Sigmoid colon (tissue), 7 donors: ENCODE measurements at places on chromosomes 6 and 20. TPM values are rescaled to one million over a fixed set of nuclear protein-coding genes. Genes with fewer than 3 reads are reported as not detected.

DNA sequence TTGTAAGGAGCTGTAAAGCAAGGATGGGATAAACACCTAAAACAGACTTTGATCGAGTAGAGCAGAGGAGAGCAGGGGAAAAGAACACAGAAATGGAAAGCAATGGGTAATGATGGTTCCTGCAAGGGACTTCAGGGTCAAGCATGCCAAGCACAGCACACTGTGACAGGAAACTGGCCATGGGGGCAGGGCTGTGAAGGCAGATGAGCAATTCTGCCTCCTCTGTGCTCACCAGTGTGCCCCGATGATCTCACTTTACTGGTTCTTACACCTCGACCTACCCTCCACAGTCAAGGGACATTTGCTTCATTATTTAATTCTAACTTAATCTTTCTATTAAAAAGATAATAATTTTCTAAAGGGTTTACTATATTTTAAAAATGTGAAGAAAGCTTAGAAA lies 21.6 kb upstream of the MYB start:
- no peaks in the 10 kb centered on the region for H3K4me1 ChIP-seq
- H3K36me3 ChIP-seq: no peaks in the 10 kb centered on the region
- H3K27ac ChIP-seq: no peak overlapping the region
- H3K27me3 ChIP-seq: no peaks in the 10 kb centered on the region
- H3K4me3 ChIP-seq: no peak overlapping the region

DNA sequence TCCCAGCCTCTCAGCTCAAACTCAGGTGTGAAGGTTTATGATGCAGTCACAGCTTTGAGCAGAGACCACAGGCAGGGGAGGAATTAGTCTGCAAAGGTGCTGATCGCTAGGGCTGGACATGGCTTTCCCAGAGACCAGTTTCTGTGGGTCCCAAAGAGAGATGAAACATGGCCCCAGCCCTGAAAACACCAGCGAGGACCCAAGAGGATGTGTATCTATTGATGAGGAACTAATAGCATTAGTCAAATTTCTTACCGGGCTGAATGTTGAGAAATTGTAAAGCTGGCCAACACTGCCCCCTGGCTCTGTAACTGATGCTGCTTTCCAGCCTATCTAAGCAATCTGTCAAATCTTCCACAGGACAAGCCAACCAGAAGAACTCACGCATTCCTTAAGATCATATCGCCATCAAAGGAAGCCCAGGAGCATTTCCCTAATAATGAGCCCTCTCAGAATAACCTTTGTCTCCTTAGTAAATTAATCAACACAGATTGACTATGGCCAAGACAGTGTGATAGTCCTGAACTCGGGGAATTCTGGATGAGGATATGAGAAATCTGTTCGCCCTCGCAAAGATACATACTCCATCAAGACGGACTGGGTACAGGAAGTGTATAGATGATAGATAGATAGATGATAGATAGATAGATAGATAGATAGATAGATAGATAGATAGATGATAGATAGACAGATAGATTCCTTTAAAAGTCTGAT lies 7.8 kb upstream of the ACSS1 start:
- H3K27me3 ChIP-seq: peaks cover 9% of the 10 kb centered on the region
- no peak overlapping the region for H3K4me3 ChIP-seq
- peaks cover 7% of the 10 kb centered on the region for H3K4me1 ChIP-seq
- H3K27ac ChIP-seq: no peak overlapping the region
- DNase-seq: peak; percentile 81

DNA sequence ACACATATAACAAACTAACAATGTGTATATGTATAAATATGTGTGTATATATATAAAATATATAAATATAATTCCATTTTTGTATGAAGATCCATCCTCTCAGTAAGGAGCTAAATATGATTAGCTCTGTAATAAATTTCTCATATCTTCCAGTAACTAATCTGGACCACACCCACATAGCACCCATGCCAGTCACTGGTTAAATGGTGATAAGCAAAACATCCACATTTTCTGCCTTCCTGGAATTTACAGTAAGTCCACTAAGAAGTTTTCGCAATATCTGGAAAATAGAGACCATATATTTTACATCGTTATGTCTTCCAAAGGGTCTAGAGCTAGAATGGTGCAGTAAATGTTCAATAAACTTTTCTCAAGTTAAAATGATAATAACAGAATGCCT lies 151.5 kb upstream of the STMND1 start:
- H3K27ac ChIP-seq: no peak overlapping the region
- no peaks in the 10 kb centered on the region for H3K36me3 ChIP-seq
- no peak overlapping the region for H3K4me3 ChIP-seq
- H3K4me1 ChIP-seq: peaks cover 17% of the 10 kb centered on the region

DNA sequence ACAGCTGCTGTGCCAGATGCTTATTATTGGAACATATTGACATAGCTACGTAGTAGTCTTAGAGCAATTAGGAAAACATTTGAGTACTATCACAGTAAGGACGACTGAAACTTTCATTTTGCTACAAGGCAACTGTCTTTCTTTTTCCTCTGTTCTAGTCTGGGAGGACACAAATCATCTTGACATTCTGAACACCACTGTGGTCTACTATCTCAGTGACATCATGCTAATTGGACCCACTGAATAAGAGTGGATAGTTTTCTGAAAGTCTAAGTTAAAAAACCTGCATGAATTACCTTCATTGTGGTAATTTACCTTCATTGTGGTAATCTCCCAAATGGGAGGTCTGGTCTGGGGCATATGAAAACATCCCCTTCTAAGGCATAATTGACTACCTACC lies 163.3 kb upstream of the MOCS1 start:
- no peak overlapping the region for H3K27ac ChIP-seq
- DNase-seq: no peak
- no peaks in the 10 kb centered on the region for H3K27me3 ChIP-seq
- H3K36me3 ChIP-seq: no peaks in the 10 kb centered on the region

GRCh38 chr6:111769365-111770152 lies 103.7 kb downstream of the FYN start:
- no peaks in the 10 kb centered on the region for H3K27me3 ChIP-seq
- no peak overlapping the region for H3K4me3 ChIP-seq
- no peaks in the 10 kb centered on the region for H3K36me3 ChIP-seq
- H3K4me1 ChIP-seq: peaks cover 28% of the 10 kb centered on the region
- H3K27ac ChIP-seq: no peak overlapping the region

- H3K4me3 ChIP-seq: no peak overlapping the region
- H3K4me1 ChIP-seq: peaks cover 6% of the 10 kb centered on the region
- no peak overlapping the region for H3K27ac ChIP-seq
- H3K27me3 ChIP-seq: no peaks in the 10 kb centered on the region
- no peak for DNase-seq
Observed at GRCh38 chr6:39515006-39515405, 192.5 kb upstream of the KCNK16 start.

DNA sequence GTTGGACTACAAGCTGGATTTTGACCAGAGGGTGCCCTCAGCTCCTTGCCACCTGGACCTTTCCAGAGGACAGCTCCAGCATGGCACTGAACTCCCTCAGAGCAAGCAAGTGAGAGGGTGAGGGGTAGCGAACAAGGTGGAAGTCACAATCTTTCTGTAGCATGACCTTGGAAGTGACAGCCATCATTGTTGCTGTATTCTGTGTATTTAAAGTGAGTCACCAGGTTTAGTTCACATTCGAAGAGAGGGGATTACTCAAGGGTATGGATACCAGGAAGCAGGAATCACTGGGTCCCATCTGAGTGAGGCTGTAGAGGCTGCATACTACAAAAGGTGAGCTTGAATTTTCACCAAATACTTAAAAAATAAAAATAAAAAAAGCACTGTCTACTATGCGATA lies 280.0 kb upstream of the SPTLC3 start:
- H3K36me3 ChIP-seq: no peaks in the 10 kb centered on the region
- H3K27me3 ChIP-seq: no peaks in the 10 kb centered on the region
- H3K4me3 ChIP-seq: no peak overlapping the region
- DNase-seq: no peak

DNA sequence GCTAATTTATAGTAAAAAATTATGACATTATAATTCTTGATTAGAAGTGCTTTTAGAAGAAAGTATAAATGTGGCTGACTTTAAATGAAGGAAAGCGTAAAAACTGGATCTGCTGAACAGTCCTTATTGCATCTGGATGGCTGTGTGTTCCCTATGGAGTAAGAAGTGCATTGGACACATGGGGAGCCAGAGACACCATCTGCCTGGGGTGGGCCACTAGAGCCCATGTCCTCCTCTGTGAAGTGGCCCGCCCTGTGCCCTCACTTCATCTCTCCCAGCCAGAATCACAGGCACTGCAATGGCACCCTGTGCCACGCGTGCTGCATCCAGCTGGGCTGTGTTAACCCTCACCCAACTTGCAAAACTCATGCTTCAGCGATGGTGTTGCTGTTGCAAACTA lies 13.2 kb upstream of the SFT2D1 start:
- no peaks in the 10 kb centered on the region for H3K27me3 ChIP-seq
- DNase-seq: no peak
- no peak overlapping the region for H3K27ac ChIP-seq
- no peak overlapping the region for H3K4me3 ChIP-seq
- no peaks in the 10 kb centered on the region for H3K36me3 ChIP-seq
- no peaks in the 10 kb centered on the region for H3K4me1 ChIP-seq

- H3K4me1 ChIP-seq: peaks cover 79% of the 10 kb centered on the region
- H3K27ac ChIP-seq: peak overlapping the region; percentile 87
Observed at GRCh38 chr6:110332281-110332680, 25.9 kb downstream of the METTL24 start.

DNA sequence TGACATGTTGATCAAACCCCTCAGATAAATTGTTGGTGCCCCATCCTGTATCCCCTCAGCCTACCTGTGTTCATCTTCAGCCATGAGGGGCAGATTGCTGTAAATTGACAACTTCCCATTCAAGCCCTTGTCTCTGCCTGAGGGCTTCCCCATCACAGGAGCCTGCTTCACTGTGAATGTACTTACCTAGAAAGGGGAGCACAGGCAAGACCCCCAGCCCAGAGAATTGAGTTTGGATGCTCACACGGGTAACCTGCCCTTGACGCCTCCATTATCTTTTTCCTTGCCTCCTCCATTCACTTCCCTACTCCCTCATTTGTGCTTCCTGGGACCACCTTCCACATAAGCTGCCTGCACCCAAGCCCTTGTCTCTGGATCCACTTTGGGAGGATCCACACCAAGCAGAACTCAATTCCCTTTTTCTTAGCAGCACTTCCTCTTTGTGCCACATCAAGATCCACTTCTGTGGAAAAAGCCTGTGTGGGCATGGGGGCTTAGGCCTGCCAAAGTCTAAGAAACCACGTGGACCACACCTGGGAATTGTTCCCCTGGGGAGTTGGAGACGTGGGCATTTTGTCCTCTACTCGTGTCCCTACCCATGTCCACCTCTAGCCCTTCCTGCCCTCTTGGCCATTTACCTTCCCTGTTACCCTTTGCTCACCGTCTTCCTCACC lies 103.4 kb upstream of the FOXA2 start:
- H3K4me1 ChIP-seq: peaks cover 4% of the 10 kb centered on the region
- H3K36me3 ChIP-seq: no peaks in the 10 kb centered on the region
- no peak for DNase-seq
- no peak overlapping the region for H3K4me3 ChIP-seq
- no peak overlapping the region for H3K27ac ChIP-seq

DNA sequence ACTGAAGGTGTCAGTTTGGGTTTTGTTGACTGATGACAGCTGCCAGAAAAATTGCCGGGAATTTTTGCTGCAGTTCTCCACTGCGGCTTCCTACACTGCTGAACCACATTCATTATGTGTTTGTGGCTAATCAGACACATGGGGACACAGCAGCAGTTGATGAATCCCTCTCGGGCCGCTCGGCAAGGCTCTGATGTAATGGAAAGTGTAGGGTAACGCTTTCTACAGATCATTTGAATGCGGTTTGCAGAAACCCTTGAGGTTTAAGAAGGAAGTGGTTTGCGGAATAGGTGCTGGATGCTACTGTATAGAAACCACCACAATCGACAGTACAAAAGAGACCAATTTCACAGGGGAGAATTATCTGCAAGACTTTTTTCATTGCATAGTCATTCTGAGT lies 138.7 kb upstream of the SASH1 start:
- no peak overlapping the region for H3K4me3 ChIP-seq
- peak overlapping the region; percentile 25 for H3K27ac ChIP-seq
- DNase-seq: no peak
- no peaks in the 10 kb centered on the region for H3K27me3 ChIP-seq

DNA sequence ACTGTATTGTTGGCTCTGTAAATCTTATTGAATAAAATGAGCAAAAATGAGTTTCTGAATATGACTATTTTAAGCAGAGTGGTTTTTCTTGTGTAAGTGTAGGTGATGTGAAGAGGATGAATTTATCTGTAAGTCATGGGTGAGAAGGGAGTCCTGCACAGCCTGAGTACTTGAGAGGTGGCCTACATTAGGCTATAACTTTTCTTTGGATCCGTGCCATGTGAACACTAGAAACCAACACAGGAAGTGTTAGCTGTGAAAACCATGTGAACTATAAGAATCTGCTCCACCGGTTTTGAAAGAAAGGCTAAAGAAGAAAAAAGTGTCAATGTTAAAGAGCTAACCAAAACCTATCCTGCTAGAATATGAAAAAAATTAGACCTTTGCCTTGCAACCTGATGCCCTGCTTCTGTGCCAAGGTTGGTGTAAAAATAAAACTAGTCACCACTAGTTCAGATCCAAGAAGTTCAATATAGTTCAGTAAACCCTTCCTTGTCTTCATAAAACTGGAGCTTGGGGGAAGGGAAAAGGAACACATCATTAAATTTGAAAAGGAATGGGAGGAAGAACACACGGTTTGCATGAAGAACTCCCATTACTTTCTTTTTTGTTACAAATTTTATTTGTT lies 21.3 kb downstream of the PLCB1 start:
- H3K4me3 ChIP-seq: no peak overlapping the region
- no peaks in the 10 kb centered on the region for H3K36me3 ChIP-seq
- H3K27me3 ChIP-seq: no peaks in the 10 kb centered on the region
- H3K27ac ChIP-seq: no peak overlapping the region

- H3K27ac ChIP-seq: no peak overlapping the region
- no peak for DNase-seq
- H3K4me3 ChIP-seq: no peak overlapping the region
- H3K36me3 ChIP-seq: no peaks in the 10 kb centered on the region
- H3K27me3 ChIP-seq: no peaks in the 10 kb centered on the region
- peaks cover 7% of the 10 kb centered on the region for H3K4me1 ChIP-seq
Observed at GRCh38 chr6:95572098-95572497, 5.2 kb upstream of the MANEA start.

- no peak overlapping the region for H3K4me3 ChIP-seq
- no peaks in the 10 kb centered on the region for H3K4me1 ChIP-seq
- DNase-seq: no peak
- H3K27ac ChIP-seq: no peak overlapping the region
- H3K36me3 ChIP-seq: no peaks in the 10 kb centered on the region
- H3K27me3 ChIP-seq: no peaks in the 10 kb centered on the region
Observed at GRCh38 chr6:33673851-33674250, 37.6 kb downstream of the UQCC2 start.

- peaks cover 5% of the 10 kb centered on the region for H3K4me1 ChIP-seq
- no peak within 1 kb of the TSS for H3K27ac ChIP-seq
- DNase-seq: no peak
- no peak within 1 kb of the TSS for H3K4me3 ChIP-seq
- no peaks in the 10 kb centered on the region for H3K36me3 ChIP-seq
Observed at GRCh38 chr6:146598772-146599405, at the start of gene ADGB. Gene ADGB, plus strand, starts transcription at chr6:146598972. Its CDS starts 69 bp downstream, at chr6:146599041.

- H3K4me3 ChIP-seq: no peak overlapping the region
- H3K27ac ChIP-seq: no peak overlapping the region
- no peaks in the 10 kb centered on the region for H3K4me1 ChIP-seq
- no peaks in the 10 kb centered on the region for H3K36me3 ChIP-seq
Observed at GRCh38 chr6:112029045-112029822, 24.7 kb upstream of the CCN6 start.

HLA-B gene
- 354 TPM for total RNA-seq

BTBD3 gene
- 29.9 TPM for total RNA-seq

CPNE5 gene
- 0.99 TPM for total RNA-seq

PHACTR1 gene
- total RNA-seq: 2.5 TPM

ERVFRD-1 gene
- not detected for total RNA-seq

GSTA2 gene
- total RNA-seq: not detected

IPCEF1 gene
- 0.66 TPM for total RNA-seq

TNF gene
- not detected for total RNA-seq

TCP1 gene
- total RNA-seq: 117 TPM

HCRTR2 gene
- total RNA-seq: not detected

EBF4 gene
- 14.8 TPM for total RNA-seq
